ENCODE measurements at places on chromosomes 2 and 18.
A peak's percentile ranks its signal among the peaks of the same experiment; 100 is the strongest.

DNA sequence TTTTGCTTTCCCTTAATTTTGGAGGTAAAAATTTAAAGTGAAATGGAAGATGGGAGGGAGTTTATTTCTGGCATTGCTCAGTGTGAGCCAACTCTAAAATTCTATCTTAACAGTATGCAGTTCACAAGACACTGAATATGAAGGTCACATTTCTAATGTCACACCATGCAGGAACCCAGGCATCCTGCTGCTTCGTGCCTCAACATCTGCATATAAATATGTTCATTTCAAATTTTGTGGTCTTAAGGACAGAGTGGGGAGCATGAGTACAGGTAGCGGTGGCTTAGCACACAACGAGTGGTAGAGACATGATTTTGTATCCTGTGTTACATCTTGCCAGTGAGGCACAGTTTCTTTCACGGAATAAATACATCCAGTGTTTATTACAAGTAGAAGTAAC, 102.4 kb downstream of the ARL4C start:
- no peak for DNase-seq

DNA sequence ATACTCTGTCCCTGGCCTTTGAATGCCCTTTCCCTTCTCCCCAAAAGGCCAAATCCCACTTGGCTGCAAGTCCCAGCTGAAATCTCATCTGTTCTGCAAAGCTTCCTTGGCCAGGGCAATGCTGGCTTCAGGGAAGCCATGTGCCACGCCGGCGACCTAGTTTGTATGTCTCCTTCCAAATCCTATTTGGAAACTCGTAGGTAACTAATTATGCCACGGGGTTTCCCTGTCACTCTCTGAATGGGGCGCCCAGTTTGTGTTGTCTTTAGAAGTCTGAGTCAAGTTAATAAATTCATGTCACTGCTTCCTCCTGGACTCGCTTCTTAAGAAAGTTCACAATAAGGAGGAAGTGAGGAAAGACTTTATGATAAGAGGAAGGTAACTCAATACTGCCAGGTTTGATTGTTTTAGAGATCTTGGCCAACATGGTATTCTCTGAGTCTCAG, 19.1 kb downstream of the FHL2 start:
- DNase-seq: no peak

DNA sequence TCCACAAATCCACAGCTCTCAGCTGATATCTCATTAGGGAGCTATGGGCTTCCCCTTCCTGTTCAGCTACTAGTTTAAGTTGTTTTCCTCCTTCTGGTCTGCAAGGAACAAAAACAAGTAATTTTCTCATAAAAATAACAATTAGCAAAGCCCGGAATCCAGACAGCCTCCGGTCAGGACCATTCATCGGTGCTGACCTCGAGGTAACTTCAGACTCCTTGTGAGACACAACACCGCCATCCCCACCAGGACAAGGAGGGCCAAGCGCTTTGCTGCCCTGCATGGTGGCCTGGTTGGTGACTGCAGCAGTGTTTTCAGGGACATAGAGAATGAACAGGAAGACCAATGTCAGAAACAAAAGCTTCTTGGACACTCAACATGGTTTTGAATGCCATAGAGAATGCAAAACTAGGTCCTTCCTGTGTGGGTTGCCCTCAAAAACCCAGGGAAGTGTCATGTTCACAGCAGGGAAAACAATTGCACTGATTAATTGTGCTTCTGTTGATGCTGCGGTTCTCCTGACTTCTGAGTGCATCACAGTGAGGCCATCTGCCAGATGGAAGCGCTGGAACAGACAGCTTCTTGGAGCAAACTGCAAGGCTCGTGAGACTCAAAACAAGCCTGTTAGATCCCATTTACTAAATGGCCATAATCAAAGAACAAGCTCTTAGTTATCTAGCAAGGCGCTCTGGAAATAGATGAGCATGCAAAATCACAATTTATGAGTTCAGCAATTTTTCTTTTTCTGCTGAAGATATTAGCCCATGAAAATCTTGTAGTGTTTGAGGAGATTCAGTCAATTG, 77.1 kb downstream of the HS1BP3 start:
- no peak for DNase-seq

- DNase-seq: no peak
Measured at GRCh38 chr2:11742702-11743357, 3.6 kb upstream of the LPIN1 start.

GRCh38 chr2:159497847-159498246, 118.5 kb downstream of the BAZ2B start:
- DNase-seq: no peak

DNA sequence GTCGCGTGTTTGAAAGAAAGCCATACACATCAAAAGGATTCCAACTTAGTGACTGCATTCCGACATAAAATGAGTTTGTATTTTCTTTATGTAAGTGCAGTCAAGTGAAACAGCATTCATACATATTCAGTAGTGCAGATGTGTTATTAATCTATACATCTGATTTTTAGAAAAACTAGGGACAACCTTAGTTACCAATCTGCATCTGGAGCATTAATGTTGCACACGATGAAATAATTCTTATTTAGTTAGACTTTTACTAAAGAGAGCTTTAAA, 1.9 kb downstream of the GORASP2 start:
- DNase-seq: no peak

DNA sequence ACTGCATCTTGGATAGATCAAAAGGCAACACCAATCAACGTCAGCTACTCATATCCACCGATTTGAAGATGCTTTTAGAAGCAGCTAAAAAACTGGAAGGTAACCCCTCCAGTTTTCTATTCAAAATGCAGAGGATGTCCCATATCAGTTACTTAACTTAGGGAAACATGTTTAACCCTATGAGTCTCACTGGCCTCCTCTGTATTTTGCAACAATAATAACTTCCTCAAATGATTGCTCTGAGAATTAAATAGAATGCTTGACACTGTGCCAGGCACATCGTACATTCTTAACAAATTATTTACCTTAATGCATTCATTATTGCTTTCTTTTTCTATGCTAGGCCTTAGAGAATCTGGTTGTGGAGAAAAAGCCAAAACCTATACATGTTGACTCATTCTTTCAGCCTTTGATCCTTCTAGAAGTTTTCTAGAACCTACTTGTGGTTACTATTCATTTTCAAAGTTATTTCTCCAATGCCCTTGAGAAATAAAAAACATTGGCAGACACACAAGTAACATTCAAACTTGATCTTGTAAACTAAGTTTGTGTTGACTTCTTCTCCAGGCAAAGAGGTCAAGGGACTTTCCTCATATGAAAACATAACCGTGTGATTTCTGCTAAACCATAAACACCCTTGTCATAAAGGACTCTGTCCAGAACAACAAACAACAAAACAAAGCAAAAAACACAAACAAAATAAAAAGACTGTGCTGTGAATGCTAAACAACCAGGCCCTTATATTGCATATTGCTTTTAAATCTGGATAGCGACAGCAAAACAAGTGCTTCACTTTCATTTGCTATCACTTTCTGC, 4.6 kb downstream of the DOCK10 start:
- no peak for DNase-seq

GRCh38 chr2:195009202-195009601, 647.8 kb upstream of the SLC39A10 start:
- no peak for DNase-seq

- DNase-seq: no peak
Measured at GRCh38 chr2:241126201-241126611, 23.1 kb downstream of the PASK start.

- no peak for DNase-seq
Measured at GRCh38 chr18:73509460-73509859, 638.2 kb downstream of the FBXO15 start.

GRCh38 chr18:5073026-5073944, 123.8 kb downstream of the AKAIN1 start:
- DNase-seq: peak; percentile 3

DNA sequence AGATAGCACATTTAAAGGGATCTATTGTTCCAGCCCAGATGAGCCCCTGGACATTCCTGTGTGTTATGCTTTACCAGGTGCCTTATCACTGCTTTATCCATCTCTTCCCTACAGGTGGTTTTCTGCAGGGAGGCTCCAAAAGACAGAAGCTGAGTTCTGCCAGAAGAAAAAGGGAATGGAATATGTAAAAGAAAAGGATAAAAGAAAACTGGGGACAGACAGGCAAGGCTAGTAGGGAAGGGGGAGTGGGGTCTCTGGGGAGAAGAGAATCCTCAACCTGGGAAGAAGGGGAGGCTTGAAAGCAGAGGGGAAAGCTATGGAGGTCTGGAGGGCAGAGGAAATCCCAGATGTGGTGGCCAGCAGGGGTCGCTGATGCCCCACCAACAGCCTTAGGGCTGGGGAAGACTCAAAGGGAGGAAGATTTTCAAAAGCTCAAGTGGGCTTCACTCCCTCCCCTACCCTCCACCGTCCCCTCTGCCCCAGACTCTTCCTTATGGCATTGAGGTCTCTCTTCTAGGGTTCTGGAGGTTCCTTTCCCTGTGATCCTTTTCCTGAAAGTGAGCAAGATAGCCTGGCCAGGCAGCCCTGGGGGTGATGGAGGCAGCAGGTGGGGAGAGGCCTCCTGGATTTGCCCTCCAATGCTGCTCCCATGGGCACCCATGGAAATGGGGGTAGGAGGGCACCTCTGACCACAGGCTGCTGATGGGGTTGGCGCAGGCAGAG, 178.1 kb upstream of the PKDCC start:
- DNase-seq: no peak

- no peak for DNase-seq
Measured at GRCh38 chr18:13616525-13617035, 109.8 kb downstream of the FAM210A start.

DNA sequence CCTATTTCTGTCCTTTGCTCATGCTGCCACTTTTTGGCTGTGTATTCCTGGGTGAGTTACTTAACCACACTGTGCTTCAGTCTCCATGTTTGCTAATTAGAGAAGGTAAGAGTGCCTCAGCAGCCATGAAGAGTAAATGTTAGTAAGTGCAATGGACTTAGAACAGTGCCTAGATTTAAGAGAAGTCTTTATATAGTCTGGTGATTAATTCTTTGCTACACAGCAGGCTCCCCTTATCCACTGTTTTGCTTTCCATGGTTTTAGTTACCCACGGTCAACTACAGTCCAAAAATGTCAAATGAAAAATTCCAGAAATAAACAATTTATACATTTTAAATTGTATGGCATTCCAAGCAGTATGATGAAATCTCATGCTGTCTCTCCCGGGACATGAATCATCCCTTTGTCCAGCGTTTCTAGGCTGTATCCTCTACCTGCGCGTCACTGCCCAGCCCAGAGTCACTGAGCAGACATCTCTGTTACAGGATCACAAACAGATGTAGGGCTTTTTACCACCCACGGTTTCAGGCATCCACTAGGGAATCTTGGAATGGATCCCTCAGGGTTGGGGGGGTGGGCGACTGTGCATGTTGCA, 91.0 kb downstream of the CTIF start:
- no peak for DNase-seq

DNA sequence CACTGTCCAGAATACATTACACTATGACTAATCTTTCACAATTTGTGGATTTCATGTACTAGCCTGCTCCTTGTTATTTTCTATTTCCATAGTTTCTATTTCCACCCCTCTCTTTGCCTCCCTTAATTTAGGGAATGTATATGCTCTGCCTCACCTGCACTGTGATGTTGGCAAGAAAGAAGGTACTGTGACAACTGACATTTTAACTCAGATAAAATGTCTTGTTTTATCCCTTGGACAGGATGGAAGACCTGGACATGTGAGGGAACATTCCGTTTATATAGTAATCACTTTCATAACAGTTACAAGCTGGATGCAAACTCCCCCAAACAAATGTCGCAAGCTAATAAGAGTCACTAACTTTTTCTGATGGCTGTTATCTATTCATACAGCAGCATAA, 21.5 kb upstream of the DSG3 start:
- DNase-seq: no peak

DNA sequence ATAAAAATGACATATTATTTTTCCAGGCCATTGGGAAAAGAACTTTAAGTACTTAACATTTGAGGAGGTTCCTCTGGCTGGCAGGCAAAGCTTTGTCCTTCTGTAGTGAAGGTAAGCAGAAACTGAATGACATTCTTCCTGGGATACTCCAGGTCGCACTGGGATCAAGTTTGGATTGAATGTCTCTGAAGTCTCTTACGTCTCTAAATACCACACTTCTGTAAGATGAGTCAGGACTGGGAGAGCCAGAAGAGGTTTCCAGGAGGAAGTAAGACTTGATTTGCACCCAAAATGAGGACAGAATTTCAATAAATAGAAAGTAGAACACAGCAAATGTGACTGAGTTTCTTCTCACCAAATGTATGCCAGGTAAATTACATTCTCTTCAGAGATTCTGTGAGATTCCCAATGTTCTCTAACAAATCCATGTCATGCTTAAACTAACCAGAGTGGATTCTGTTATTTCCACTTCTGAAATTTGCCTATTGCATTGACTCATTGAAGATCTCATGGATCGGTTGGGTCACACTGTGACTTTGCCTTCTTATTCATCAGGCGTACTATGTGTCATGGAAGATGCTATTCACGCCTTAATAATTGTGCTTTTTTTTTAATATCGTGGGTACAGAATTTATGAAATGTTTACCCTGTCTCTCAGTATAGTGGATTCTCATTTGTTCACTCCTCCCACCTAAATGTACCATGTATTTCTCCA, 25.5 kb upstream of the VIT start:
- no peak for DNase-seq

DNA sequence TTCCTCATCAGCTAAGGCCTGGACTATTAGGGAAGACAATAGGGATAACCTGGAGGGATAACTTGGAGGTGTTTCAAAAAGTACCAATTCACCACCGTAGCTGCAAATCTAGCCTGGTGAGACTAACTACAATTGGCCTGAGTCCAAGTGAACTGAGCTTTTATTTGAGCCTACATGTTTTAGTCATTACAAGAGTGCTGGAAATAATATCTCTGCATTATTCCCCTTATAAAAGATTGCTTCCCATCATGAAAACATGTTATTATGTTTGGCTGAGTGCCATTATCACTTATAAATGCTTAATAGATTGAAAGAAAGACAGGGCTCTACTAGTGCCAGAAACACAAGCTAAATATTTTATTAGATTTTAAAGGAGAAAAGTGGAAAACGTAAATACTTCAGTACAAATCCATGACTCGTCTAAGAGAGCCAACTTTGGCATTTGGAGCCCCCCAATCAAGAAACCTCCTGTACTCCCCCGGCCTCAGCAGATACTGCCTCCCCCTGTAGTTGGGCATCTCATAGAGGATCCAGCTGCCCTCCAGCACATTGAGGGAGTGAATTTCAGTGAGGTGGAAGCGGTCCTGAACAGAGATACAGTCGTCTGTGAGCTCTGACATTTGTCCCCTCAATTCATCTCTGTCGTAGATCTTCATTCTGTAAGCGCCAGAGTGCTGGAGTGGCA, 3.6 kb downstream of the CRYGB start:
- DNase-seq: no peak

All from NCI-H2029 (cell line).